Pons (tissue), 1 donor: ENCODE measurements at places on chromosomes 5 and 9.

DNA sequence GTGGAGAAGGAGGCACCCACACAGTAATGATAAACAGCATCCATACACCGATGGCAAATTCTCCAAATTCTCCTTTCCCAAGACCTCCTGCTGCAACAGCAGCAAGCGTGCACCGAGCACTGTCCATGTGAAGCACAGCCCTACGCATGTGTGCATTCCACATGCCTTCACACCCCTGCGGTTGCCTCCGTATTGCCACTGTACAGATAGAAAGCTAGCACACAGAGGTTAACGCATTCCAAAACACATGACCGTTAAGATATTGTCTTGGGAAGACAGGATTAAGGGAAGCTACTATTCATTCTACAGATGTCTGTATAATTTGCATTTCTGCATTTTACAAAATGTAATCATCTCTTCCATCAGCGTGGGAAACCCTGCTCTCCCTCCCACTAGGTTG lies 6.6 kb downstream of the FLT4 start:
- DNase-seq = no peak

DNA sequence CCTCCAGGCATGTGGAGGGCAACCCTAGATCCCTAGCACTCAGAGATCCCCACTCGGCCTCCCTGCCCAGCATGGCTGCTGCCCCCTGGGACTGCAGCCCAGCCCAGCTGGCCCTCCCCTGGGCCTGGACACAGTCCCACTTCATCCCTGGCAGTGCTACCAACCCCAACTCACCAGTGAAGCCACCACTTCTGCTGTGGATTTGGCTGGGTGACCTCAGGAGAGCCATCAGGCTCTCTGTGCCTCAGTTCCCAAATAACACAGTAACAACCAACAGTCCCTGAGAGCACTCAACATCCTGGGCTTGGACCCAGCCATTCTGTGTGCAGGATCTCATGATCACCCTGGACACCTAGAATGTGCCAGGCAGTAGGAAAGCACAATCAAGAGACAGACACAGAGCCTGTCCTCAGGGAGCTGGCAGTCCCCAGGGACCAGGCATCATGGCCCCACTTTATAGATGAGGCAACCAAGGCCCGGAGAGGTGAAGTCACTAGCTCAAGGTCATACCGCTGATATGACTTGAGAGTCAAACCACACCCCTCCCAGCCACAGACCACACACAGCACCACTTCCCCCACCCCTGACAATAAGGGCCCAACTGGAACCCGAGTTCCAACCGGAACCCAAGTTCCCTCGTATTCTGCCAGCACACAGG lies 4.7 kb upstream of the PSMB7 start:
- DNase-seq = no peak

GRCh38 chr5:62386824-62387223 lies 16.9 kb downstream of the DIMT1 start:
- DNase-seq = no peak

DNA sequence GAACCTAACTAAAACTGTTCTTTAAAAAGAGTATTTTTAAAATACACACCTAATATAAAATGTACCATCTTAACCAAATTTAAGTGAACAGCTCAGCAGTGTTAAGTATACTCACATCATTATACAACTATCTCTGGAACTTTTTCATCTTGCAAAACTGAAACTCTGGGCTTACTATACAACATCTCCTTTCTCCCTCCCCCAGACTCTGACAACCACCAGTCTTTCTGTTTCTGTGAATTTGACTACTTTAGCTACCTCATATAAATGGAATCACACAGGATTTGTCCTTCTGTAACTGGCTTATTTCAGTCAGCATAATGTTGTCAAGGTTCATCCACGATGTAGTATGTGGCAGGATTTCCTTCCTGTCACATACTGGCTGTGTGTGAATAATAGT lies 93.5 kb downstream of the FOXD1 start:
- DNase-seq = no peak
